Regular cardiac myocyte (primary cell): ENCODE measurements at places on chromosomes 16 and 17. TPM values are rescaled to one million over a fixed set of nuclear protein-coding genes. Genes with fewer than 3 reads are reported as not detected.

Gene SCIMP
- not detected in 2 replicates for total RNA-seq

Gene KRT31
- total RNA-seq = not detected in 2 replicates

Gene MT4
- total RNA-seq = not detected in 2 replicates

Gene KRTAP9-3
- total RNA-seq = not detected in 2 replicates

Gene COG4
- 81.7 and 104 TPM in 2 replicates for total RNA-seq

Gene SLC5A11
- not detected in 2 replicates for total RNA-seq

Gene C16orf89
- 1.1 TPM in 1 of 2 replicates, not detected in the other for total RNA-seq

Gene NPB
- 0.58 and 0.85 TPM in 2 replicates for total RNA-seq

Gene THRA
- 21.3 and 34.4 TPM in 2 replicates for total RNA-seq

Gene ST6GALNAC2
- 0.96 and 1.1 TPM in 2 replicates for total RNA-seq

Gene CNTD1
- total RNA-seq = under 0.01 and 0.19 TPM in 2 replicates

Gene OR4D1
- not detected in 2 replicates for total RNA-seq

Gene KRTAP9-4
- not detected in 2 replicates for total RNA-seq

Gene SULT1A1
- 6.1 and 9.6 TPM in 2 replicates for total RNA-seq

Gene PRAC1
- not detected in 2 replicates for total RNA-seq

Gene HYDIN
- under 0.01 and 0.28 TPM in 2 replicates for total RNA-seq

Gene PROCA1
- total RNA-seq = 1.1 and 1.3 TPM in 2 replicates

Gene ZNF750
- total RNA-seq = not detected in 2 replicates

Gene NPIPB9
- 0.96 and 2.5 TPM in 2 replicates for total RNA-seq

Gene ITGAD
- not detected in 2 replicates for total RNA-seq

Gene ARHGDIG
- 0.85 TPM in 1 of 2 replicates, not detected in the other for total RNA-seq

Gene KREMEN2
- under 0.01 TPM in 1 of 2 replicates, not detected in the other for total RNA-seq

Gene CFAP119
- total RNA-seq = 1.4 and 2.7 TPM in 2 replicates

Gene BCO1
- total RNA-seq = not detected in 2 replicates

Gene HSD11B2
- not detected in 2 replicates for total RNA-seq

Gene CPNE7
- 8.2 and 11.3 TPM in 2 replicates for total RNA-seq

Gene HS3ST2
- not detected in 2 replicates for total RNA-seq

Gene TMC5
- not detected in 2 replicates for total RNA-seq

Gene KRTAP2-1
- not detected in 2 replicates for total RNA-seq
